CD4-positive, CD25-positive, alpha-beta regulatory T cell (primary cell): ENCODE measurements at places on chromosomes 1 and 21. TPM values are rescaled to one million over a fixed set of nuclear protein-coding genes. Genes with fewer than 3 reads are reported as not detected.

- no peak for DNase-seq
- H3K4me3 ChIP-seq, result no peak overlapping the region
- H3K27ac ChIP-seq, result no peak overlapping the region
- H3K4me1 ChIP-seq, result no peaks in the 10 kb centered on the region
- no peaks in the 10 kb centered on the region for H3K27me3 ChIP-seq
- no peaks in the 10 kb centered on the region for H3K36me3 ChIP-seq
Observed at GRCh38 chr21:17709266-17709611, 96.5 kb upstream of the BTG3 start.

DNA sequence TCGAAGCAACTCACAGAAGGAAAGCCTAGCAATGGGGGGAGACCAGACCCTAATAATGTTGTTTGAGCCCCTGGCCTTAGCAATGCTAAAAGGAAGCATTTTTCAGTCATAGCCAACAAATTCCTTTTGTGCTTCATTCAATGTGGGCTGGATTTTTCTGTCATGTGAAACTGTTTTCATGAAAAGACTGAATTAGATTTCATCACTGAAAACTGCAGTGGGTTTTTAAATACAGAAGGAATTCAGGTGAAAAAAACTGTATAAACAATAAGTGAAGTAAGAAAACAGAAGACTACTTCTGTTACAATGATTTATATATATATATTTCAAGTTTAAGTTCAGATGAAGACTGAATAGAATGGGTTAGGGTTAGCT lies 204.8 kb downstream of the SMYD3 start:
- no peaks in the 10 kb centered on the region for H3K36me3 ChIP-seq
- no peaks in the 10 kb centered on the region for H3K4me1 ChIP-seq
- H3K27me3 ChIP-seq, result no peaks in the 10 kb centered on the region
- DNase-seq, result no peak
- no peak overlapping the region for H3K4me3 ChIP-seq

DNA sequence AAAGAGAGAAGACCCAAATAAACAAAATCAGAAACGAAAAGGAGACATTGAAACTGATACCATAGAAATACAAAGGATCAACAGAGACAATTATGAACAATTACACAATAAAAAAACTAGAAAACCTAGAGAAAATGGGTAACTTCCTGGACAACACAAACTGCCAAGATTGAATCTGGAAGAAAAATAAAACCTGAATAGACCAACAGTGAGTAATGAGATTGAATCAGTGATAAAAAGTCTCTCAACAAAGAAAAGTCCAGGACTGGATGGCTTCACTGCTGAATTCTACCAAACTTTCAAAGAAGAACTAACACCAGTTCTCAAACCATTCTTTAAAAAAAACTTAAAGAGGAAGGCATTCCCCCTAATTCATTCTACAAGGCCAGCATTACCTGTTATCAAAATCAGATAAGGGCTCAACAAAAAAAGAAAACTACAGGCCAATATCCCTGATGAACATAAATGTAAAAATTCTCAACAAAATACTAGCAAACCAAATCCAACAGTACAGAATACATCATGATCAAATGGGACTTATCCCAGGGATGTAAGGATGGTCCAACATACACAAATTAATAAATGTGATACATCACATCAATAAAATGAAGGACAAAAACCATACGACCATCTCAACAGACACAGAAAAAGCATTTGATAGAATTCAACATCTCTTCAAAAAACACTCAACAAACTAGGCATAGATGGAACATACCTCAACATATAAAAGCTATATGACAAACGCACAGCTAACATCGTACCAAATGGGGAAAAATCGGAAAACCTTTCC lies 119.9 kb downstream of the ACBD6 start:
- H3K4me3 ChIP-seq, result no peak overlapping the region
- DNase-seq, result no peak
- H3K27me3 ChIP-seq, result no peaks in the 10 kb centered on the region

GRCh38 chr1:212968368-212968863 lies 18.1 kb downstream of the VASH2 start:
- no peak overlapping the region for H3K27ac ChIP-seq
- no peaks in the 10 kb centered on the region for H3K4me1 ChIP-seq
- H3K27me3 ChIP-seq, result no peaks in the 10 kb centered on the region
- no peak for DNase-seq
- no peak overlapping the region for H3K4me3 ChIP-seq

- no peak overlapping the region for H3K27ac ChIP-seq
- no peaks in the 10 kb centered on the region for H3K4me1 ChIP-seq
- DNase-seq, result no peak
Observed at GRCh38 chr1:11851180-11851579, 3.6 kb upstream of the NPPA start.

DNA sequence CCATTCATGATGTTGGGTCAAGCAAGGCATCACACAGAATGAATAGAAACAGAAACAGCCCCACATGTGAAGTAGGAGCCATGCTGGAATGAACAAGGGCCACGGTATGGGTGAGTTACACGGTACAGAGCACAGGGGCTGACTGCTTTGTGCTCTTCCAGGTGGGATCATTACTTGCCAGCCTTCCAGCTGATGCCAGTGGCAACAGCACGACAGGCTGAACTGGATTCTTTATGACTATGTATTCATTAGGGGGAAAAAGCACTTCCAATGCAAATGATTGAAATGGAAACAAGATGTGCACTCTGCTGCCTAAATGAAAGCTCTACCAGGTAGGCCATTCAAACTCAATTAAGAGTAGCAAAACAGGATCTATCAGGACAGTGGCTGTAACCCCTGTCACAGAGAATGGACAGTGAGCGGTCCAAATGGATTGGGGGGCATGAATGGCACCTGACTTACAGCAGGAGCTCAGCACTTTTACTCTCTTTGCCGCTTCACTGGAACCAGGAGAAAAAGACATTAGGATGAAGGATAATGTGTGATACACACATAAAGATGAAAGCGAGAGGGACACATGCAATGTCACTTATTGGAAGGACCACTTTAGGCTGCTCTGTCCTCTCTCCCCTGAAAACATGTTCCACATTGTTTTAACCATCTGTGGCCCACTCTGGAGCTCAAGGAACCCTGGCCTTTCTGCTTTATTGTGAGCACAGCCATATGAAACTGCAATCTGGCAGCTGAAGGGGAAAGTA lies 23.4 kb upstream of the IRF2BP2 start:
- H3K4me3 ChIP-seq, result no peak overlapping the region
- H3K27me3 ChIP-seq, result no peaks in the 10 kb centered on the region
- no peak for DNase-seq
- H3K27ac ChIP-seq, result no peak overlapping the region

DNA sequence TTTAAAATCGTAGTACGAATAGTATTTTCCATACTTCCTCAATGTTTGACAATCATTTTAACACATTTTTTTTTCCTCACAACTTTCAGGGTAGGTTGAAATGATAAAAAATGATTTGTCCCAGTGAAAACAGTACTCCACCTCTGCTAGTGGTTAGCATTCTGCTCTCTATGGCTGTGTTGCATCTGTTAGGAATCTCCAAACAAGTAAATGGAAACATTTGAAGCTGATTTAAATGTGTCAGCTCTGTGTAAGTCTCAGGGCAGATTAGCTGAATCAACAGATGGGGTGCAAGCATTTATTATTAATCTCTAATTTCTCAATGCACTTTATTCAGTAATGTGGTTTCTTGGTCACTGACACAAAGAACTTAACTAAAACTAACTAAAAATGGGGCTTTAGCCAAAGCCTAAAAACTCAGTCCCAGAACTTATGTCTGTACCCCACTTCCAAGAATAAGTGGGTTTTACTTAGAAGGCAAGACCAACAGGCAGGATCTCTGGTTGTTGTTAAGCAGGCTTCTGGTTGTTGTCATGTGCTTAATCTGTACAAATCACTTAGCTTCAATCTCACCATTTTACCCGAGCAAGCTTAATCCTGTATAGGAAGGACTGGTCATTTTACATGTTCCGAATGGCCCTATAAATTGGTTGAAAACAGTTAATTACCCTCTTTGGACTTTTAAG lies 67.8 kb downstream of the PRRX1 start:
- H3K4me1 ChIP-seq, result no peaks in the 10 kb centered on the region
- H3K27me3 ChIP-seq, result peaks cover 3% of the 10 kb centered on the region
- H3K27ac ChIP-seq, result no peak overlapping the region
- no peak overlapping the region for H3K4me3 ChIP-seq
- peak; percentile 1 for DNase-seq

DNA sequence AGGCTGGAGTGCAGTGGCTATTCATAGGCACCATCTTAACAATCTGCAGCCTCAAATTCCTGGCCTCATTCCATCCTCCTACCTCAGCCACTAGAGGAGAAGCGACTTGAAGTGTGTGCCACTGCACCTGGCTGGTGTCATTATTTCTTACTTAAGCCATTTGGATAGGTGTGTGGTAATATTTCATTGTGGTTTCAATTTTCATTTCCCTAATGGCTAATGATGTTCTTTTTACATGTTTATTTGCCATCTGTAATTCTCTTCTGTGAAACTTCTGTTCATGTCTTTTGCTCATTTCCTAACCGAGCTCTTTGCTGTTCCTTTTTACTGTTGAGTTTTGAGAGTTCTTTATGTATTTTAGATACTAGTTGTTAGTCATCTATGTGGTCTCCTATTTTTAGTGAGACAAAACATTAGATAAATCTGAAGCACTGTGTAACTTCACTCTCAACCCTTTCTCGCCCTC lies 66.8 kb downstream of the SLC27A3 start:
- H3K4me3 ChIP-seq, result no peak overlapping the region
- no peak overlapping the region for H3K27ac ChIP-seq
- DNase-seq, result no peak
- no peaks in the 10 kb centered on the region for H3K4me1 ChIP-seq

DNA sequence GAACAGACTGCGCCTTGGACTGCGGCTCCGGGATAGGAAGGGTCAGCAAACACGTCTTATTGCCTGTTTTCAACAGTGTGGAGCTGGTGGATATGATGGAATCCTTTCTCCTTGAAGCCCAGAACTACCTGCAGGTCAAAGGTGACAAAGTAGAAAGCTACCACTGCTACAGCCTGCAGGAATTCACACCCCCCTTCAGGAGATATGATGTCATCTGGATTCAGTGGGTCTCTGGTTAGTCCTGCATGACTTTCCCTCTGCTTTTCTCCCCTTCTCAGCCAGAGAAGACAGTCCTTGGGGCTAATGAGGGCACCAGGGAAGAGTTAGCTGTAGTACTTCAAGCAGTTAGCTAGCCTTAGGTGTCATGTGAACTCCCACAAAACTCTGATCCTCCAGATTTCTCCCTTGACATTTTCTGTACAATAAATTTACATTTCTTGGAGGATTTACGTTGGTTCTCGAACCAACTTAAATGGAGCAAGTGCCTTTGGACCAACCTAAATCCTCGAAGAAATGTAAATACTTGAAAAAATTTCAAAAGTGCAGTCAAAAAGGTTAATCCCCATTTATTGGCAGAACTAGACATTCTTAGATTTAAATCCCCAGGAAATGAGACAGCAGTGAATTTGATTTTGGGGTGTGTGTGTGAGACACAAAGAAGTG lies 20.9 kb downstream of the NTMT2 start:
- H3K27me3 ChIP-seq, result no peaks in the 10 kb centered on the region
- H3K36me3 ChIP-seq, result no peaks in the 10 kb centered on the region
- H3K4me1 ChIP-seq, result no peaks in the 10 kb centered on the region
- no peak overlapping the region for H3K4me3 ChIP-seq
- no peak overlapping the region for H3K27ac ChIP-seq

- no peak overlapping the region for H3K27ac ChIP-seq
- no peak for DNase-seq
- no peaks in the 10 kb centered on the region for H3K36me3 ChIP-seq
- no peaks in the 10 kb centered on the region for H3K27me3 ChIP-seq
Observed at GRCh38 chr1:215501496-215501895, 65.6 kb upstream of the KCTD3 start.

- no peak for DNase-seq
- H3K4me3 ChIP-seq, result no peak overlapping the region
- no peaks in the 10 kb centered on the region for H3K27me3 ChIP-seq
- no peaks in the 10 kb centered on the region for H3K36me3 ChIP-seq
- no peaks in the 10 kb centered on the region for H3K4me1 ChIP-seq
Observed at GRCh38 chr1:176854758-176855745, 309.5 kb downstream of the ASTN1 start.

DNA sequence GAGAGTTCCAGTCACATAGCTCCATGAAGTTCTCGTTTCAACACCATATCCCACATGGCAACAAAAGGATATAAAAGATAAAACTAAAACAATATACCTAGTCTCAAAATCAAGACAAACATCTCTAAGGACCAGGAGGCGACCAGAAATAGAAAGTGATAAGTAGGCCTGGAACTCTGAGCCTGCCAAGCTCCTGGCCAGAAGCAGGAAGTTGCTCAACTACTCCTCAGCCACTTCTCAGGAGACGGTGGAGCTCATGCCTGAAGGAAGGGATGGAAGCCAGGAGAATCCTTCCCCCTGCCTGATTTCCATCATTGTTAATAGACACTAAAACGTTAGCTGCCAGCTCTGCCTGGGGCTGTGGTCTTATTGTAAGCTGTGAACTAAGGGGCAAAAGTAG lies 94.7 kb downstream of the DISP1 start:
- H3K27me3 ChIP-seq, result no peaks in the 10 kb centered on the region
- no peaks in the 10 kb centered on the region for H3K36me3 ChIP-seq
- no peaks in the 10 kb centered on the region for H3K4me1 ChIP-seq
- no peak overlapping the region for H3K27ac ChIP-seq
- DNase-seq, result no peak

GRCh38 chr1:924656-925560 lies 1.2 kb downstream of the SAMD11 start:
- peaks cover 6% of the 10 kb centered on the region for H3K27me3 ChIP-seq
- H3K4me3 ChIP-seq, result no peak overlapping the region
- peak; percentile 15 for DNase-seq
- H3K27ac ChIP-seq, result no peak overlapping the region
- H3K4me1 ChIP-seq, result peaks cover 34% of the 10 kb centered on the region

The ROR1 gene
- total RNA-seq, result not detected

The EFCAB14 gene
- 83.3 TPM for total RNA-seq

The TRIM45 gene
- total RNA-seq, result 0.84 TPM

The RASAL2 gene
- total RNA-seq, result not detected

The GJB4 gene
- not detected for total RNA-seq

The GNB1 gene
- total RNA-seq, result 242 TPM

The ACKR1 gene
- total RNA-seq, result not detected

The LRRC38 gene
- not detected for total RNA-seq

The AMY1B gene
- total RNA-seq, result not detected

The CYP4B1 gene
- not detected for total RNA-seq
